ENCODE measurements at places on chromosomes 2 and 18.

DNA sequence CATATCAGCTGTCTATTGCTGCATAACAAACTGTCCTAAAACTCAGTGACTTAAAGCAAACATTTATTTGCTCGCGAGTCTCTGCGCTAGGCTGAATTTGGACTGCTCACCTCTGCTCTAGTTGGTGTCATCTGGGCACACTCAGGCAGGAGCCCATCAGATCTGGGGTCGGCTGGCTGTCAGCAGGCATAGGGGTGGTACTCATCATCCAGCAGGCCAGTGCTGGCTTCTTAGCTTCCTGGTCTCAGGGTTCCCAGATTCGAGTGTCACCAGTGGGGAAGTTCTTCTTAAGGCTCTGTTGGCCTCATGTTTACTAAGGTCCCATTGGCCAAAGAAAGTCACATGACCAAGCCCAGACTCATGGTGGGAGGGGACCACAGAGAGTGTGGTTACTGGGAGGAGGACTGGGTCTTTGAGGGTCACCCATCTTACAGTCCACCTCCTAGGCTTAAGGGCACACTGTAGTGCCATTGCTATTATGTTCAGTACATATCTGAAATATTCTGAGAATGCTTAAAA is 71.6 kb upstream of the ATG16L1 start:
- DNase-seq = no peak

GRCh38 chr2:218066926-218067515 is 2.0 kb upstream of the RUFY4 start:
- no peak for DNase-seq

GRCh38 chr2:201969241-201969937 is 64.3 kb upstream of the FZD7 start:
- DNase-seq = no peak

- no peak for DNase-seq
Observed at GRCh38 chr18:3179430-3180089, 40.2 kb downstream of the MYOM1 start.

DNA sequence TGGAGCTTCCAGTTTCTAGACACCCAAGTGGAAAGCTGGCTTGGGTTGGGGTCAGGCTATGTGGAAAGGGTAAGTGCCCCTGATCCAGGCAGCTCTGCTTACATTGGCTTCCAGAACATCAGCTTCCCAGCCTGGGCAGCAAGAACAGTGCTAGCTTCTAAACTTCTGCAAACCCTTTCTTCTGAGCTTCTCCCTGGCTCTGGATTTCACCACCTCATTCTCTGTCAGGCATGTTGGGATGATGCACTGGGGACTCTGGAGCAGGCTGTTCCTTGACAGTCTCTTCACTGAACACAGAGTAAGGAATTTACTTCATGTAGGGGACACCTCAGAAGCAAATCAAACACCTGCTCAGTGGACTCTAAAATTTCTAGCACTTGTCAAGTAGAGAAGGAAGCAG is 72.8 kb downstream of the LYPD1 start:
- DNase-seq = no peak

DNA sequence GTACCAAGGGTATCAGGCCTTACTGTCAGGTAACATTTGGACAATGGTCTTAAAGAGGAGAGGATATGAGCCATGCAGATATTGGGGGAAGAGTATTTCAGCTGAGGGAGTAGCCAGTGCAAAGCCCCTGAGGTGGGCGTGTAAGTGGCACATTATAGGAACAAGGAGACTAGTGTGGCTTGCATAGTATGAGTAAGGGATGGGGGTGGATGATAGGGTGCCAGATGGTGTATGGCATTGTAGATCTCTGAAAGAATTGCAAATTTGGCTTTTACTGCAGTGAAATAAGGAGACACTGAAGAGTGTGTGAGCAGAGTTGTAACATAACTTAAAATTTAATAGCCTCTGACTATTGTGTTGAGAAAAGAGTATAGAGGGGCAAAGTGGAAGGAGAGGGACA is 244.0 kb downstream of the PDE11A start:
- DNase-seq = no peak

DNA sequence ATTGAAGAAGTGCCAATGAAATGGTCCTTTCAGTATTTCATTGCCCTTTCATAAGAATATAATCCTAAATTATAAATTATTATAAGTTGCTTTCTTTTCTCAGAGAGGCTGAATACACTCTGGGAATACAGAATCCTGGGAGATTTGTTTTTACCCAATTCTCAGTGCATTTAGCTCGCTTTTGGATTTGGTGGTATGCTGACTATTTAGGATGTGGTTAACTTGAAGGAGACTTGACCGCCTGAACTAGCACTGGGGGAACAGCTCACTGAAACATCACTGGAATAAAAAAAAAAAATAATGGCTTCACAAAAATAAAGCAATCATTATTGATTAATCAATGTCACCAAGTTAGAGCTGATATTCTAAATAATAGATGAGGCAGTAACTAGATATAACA is 10.2 kb downstream of the TNFAIP6 start:
- DNase-seq = no peak

DNA sequence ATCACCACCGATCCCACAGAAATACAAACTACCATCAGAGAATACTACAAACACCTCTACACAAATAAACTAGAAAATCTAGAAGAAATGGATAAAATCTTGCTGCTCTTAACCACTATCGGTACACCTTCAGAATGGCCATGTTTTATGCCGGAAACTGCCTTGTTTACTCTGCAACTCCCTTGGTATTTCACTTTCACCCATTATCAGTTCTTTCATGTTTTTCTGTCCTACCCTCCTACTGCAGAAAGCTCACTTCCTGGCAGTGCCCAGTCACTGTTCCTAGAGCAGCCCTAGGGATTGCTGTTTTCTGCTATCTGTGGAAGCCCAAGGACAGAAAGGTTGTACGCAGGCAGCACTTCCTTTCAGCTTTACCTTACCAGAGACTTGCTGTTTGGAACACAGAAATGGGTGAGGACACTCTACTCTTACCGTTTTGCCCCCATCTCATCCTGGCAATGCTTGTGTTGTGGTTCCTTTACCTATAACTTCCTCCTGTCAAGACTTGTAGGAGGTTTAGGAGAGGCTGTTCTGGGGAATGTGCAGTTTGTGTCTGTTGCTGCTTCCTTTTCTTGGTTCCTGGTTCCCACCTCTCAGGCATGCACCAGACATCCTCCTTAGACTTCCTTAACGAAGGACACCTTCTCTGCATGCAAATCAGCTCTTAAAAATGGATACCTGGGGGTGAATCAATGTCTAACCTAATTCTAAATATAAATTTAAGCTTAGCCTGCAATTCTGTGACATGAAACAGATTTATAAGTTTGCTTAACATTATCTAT is 394.4 kb downstream of the SPAG16 start:
- no peak for DNase-seq

DNA sequence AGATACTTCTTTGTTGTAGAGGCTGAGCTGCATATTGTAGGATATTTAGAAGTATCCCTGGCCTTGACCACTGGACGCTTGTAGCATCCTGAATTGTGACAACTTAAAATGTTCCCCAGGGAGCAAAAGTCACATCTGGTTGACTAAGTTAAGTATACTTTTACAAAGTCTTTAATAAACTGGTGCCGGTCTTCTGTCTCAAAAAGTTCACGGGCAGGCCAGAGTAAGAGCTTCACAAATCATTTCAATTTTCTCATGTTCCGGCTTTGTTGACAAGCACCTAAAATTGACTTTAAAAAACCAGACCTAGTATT is 18.4 kb downstream of the ATP8B1 start:
- DNase-seq = no peak

DNA sequence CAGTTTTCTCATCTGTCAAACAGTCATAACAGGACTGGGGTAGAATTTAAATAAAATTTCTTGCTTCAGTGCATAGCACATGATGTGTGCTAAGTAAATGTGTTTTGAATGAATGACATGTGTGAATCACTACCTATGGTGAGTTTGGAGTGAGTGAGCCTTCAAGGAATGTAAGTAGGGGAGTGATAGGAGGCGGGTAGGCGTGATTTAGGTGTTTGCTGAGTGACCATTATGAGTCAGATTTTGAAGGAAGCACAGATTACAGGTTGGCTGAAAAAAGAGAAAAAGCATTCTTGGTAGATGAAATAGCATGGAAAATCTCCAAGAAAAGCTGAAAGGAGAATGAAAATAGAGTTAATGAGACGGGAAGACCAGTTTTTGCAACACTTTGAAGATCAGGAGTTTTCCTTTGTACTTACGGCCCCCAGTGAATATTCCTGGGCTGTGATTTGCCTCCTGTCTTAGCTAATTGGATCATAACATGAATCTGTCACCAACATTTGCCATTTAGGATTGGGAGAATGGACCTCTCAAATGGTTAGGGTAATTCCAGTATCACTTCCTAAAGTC is 136.9 kb upstream of the GATA6 start:
- no peak for DNase-seq
